Brain pericyte (primary cell): ENCODE measurements at places on chromosomes 5 and 9.

DNA sequence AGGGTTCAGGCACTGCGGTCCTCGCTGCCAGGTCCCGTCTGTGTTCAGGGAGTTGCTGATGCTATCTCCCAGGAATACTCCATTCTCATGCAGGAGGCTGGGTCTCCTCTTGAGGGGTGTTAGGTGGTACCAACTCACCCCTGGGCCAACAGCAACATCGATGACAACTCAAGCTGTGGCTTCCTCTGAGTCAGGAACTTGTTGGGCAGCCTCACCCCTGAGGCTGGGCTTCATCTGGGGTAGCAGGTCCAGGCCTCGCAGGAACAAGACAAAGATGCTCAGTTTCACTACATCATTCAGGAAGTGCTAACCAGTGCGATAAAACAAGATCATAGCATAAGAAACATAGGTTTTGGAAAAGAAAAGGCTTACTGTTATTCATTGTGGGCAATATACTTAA is 125.9 kb downstream of the SYK start:
- no peak for DNase-seq

DNA sequence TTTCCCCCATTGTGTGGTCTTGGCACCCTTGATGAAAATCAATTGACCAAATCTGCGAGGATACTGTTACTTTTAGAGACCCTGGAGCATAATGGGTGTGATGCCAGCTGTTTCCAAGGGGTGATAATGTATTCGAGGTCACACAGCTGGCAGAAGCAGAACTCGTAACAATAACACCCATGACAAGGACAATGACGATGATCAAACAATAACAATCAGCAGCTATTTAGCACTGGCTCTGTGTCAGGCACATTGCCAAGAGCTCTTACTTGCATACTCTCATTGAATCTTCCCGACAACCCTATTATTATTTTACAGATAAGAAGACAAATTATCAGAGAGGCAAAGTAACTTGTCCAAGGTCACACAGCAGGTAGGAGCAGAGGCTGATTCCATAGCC is 223.7 kb upstream of the MSX2 start:
- no peak for DNase-seq

GRCh38 chr5:95105638-95106037 is 179.3 kb downstream of the MCTP1 start:
- no peak for DNase-seq

- DNase-seq = no peak
These were observed 42.6 kb downstream of the ANKRD55 start for GRCh38 chr5:56190497-56190896.

- no peak for DNase-seq
These were observed 61.4 kb downstream of the PCDH1 start for GRCh38 chr5:141816598-141817399.

GRCh38 chr5:55324815-55325418 is 17.1 kb downstream of the MTREX start:
- DNase-seq = no peak

DNA sequence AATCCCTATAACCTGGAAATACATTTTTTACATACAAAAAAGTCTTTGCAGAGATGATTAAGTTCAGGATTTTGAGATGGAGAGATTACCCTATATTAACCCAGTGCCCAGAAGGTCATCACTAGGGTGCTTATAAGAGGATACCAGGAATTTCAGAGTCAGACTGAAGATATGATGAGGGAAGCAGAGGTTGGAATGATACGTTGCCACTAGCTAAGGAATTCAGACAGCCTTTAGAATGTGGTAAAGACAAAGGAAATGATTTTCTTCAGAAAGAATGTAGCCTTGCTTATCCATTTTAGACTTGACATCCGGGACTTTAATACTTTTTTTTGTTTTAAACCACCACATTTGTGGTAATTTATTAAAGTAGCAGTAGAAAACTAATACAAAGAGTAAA is 2176.8 kb upstream of the C9orf72 start:
- DNase-seq = no peak

GRCh38 chr5:67358186-67358585 is 161.6 kb upstream of the CD180 start:
- DNase-seq = no peak

DNA sequence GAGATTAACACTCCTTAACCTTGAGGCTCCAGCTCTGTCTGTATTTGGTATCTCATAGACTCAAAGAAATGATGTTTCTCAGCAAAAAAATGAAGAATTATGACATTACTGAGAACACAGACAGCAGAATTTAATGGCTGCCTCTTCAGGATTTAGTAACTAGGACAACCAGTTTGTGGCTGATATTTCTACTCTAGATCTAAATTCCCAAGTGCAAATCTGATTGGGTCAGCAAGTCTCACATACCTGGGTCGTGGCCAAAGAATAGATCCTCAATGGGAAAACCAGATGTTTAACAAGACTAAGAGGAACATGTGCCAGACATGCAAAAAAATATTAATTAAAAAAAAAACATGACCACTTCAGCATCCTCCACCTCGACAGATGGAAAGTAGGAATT is 608.9 kb downstream of the DTWD2 start:
- no peak for DNase-seq

GRCh38 chr9:99922711-99923030 is 16.2 kb downstream of the STX17 start:
- no peak for DNase-seq

DNA sequence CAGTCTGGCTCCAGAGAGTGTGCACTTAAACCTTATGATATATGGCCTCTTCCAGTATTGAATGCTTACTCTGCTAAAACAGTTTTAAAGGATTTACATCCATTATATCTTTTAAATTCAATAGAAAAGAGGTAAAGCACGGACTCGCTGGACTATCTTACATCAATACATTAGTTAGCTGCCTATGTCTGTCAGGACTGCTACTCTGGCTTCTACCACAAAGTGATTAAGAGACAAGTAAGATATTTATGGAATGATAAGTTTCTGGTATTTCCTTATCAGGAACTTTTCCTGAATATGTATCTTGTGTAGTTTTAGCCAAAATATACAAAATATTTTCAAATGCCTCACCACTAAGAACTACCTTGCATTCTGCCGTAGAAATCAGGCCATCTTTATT is 295.1 kb downstream of the ISL1 start:
- DNase-seq = no peak

DNA sequence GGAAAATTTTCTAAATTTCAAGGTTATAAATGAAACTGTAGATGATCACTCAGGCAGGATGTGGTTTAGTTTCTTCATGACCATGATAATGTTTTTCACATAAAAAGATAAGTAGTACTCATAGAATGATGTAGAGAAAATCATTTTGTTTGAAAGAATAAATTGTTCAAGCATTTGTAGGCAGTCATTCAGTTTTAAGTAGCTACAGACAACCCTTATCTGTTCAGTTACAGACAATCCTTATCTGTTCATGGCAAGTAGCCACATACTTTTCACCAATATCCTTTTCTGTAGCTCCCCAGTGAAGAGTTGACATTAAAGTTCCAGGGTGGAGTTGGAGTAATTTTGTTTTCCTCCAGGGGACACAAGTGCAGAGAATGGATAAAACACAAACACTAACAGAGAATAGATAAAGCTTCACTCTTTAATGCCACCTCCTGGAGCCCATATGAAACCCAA is 278.1 kb upstream of the TNC start:
- DNase-seq = no peak

- DNase-seq = no peak
These were observed 58.7 kb upstream of the TLE1 start for GRCh38 chr9:81748091-81748490.

GRCh38 chr5:55495216-55495615 is 39.5 kb downstream of the PLPP1 start:
- DNase-seq = no peak

GRCh38 chr5:147504535-147504934 is 5.3 kb downstream of the DPYSL3 start:
- DNase-seq = no peak

GRCh38 chr5:82164176-82164976 is 113.8 kb downstream of the RPS23 start:
- DNase-seq = no peak

GRCh38 chr5:149268928-149269557 is 2.6 kb upstream of the AFAP1L1 start:
- DNase-seq = no peak

DNA sequence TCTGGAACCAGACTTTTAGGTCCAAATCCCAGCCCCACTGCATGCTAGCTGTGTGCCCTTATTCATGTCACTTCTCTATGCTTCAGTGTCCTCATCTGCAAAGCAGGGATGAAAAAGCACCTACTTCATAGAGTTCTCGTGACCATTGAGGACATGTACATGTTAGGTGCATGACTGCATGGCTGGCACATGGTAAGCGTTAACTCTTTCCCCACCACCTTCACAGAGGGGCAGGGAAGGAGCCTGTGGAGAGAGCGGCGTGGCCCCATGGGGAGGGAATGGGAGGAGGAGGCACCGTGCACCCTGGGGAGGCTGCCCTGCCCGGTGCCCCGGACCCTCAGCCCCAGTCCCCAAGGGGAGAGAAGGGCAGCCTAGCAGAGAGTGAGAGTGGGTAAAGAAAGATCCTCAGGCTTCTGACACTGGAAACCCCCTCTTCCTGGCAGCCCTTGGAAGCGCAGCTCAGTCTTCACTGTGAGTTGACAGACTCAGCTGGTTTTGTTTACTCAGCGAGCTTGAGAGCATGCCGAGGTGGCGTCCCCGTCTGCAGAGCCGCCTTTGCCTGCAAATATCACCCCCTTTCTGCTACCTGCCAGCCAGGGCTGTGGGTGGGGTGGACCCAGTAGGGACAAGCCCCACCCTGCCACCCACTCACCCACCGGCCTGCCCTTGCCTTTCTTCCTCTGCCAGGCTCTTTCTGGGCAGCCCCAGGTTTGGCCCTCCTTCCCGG is 10.6 kb upstream of the ANGPTL2 start:
- DNase-seq = no peak

- DNase-seq = no peak
These were observed 181.3 kb downstream of the SNCAIP start for GRCh38 chr5:122493091-122494021.

DNA sequence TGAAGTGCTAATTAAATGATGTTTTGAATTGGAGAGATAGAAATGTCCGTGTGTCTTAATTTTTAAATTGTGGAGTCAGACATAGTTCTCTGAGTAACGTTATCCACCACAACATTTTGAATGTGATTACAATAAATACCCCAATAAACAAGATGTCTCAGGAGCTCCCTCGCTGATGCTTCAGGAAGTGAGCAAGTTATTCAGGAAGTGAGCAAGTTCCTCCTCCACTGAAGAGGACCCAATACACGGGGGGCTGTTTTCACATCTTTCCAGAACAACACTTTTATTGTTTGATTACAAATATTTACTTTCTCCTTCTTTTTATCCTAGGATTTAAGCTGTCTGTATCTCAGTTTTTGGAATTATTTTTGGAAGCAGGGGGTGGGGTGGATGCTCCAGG is 363.8 kb downstream of the LRRC70 start:
- DNase-seq = no peak

GRCh38 chr5:149143470-149143869 is 2.2 kb downstream of the ABLIM3 start:
- no peak for DNase-seq

- DNase-seq = no peak
These were observed 9.0 kb downstream of the OR2S2 start for GRCh38 chr9:35948901-35949318.

GRCh38 chr9:137254624-137255447 is at the start of gene NELFB:
NELFB (plus strand) TSS chr9:137255327.
- DNase-seq = no peak

- no peak for DNase-seq
These were observed 2.2 kb upstream of the NPR3 start for GRCh38 chr5:32708949-32709348.

DNA sequence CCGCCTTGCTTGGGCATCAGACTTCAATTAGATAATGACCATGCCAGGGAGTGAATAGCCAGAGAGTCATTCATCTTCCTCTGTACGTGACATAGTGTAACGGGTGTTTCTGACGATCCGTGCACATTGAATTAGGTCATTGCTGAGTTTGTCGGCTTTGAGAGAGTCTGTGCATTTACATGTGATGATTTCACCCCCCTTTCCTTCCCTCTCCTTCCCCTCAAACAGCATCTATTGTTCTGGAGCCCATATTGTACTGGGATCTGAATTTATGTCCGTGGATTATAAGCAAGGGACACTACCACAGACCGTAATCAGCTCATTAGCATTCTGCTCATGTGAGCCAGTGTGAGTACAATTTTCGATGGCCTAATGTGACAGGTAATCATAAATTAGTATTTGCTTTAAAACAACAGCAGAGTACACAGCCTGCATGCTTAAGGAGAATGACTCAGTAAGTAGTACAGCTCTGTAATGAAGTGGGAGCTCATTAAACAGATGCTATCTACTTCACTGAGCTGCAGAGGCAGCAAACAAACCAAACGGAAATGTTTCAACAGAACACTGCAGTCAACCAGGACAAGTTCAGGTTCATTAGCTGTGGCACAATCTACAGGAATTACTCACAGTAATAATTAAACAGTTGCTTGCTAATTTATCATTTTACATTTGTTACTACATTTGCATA is 302.1 kb downstream of the CSNK1G3 start:
- no peak for DNase-seq

- DNase-seq = no peak
These were observed 28.8 kb downstream of the NTRK2 start for GRCh38 chr9:84698323-84698722.

DNA sequence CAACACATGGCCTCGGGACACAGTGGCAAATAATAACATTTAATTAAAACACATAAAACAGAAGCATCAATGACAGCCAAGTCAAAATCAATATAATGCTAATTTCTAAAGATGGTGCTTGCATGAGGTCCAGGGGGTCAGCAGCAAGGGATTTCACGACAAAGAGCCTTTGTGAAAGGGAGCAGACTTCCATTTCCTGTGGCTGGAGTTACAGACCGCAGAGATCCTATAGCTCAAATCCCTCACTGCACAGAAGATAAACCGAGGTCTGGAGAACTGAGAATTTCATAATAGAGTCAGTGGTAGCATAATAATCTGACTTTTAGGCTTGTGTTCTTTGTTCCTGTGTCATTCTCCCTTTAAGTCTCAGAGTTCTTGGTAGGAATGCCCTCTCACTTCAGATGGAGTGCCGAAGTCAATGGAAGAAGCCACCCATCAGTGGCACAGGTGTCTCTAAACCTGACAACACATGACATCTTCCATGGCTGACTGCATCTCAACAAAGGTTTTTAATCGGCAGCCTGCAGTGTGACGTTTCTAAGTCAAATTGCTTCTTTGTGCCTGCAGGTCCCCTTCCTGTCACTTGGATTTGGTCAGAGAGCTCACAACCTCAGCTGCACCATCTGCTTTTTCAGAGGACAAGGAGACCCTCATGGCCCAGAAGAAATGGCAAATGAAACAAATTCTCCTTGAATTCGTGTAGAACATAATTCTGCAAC is 67.4 kb downstream of the CARTPT start:
- no peak for DNase-seq

GRCh38 chr5:142807372-142807911 is 37.3 kb downstream of the ARHGAP26 start:
- no peak for DNase-seq

- no peak for DNase-seq
These were observed 56.3 kb downstream of the CETN3 start for GRCh38 chr5:90353254-90353653.

- DNase-seq = no peak
These were observed 292.7 kb upstream of the SMARCA2 start for GRCh38 chr9:1722404-1722803.

GRCh38 chr9:33375238-33375840 is 27.0 kb downstream of the AQP7 start:
- no peak for DNase-seq

- no peak for DNase-seq
These were observed 43.0 kb upstream of the GAS1 start for GRCh38 chr9:86990290-86990689.
